ENCODE measurements at places on chromosomes 7 and 10.
A peak's percentile ranks its signal among the peaks of the same experiment; 100 is the strongest.

GRCh38 chr10:121921238-121921931 lies 6.4 kb downstream of the ATE1 start:
- no peak for DNase-seq

DNA sequence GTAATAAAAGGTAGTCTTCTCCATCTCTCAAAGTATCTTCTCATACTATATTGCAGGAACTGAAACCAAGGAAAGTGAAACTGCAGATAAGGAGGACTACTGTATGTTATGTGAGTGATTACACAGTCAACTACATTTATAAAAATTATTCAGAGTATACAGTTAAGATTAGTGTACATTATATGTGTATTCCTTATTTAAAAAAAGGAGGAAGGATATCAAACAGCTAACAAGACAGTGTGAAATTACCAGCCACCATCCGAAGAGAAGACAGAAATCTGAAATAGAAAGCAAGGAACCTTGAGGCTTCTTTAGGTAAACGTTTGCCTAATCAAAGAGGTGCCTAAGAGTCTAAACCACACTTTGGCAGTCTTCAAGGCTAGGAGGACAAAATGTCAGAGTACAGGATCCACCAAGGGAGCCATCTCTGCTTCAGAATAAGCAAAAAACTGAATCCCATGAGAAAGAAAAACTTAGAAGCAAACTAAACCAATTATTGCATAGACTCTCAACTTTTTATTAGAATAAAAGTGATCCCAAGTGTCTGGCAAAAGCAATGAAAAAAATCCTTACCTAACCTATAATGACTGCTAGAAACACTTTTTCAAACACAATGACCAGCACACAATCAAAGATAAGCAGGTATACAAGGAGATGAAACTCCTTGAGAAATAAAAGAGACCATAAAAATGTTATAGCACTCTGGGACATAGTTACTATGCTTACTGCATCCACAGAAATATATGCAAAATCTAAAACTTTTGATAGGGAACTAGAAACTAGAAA lies 6.4 kb downstream of the USP6NL start:
- no peak for DNase-seq

GRCh38 chr7:132239422-132239994 lies 336.8 kb downstream of the PLXNA4 start:
- DNase-seq, result no peak

DNA sequence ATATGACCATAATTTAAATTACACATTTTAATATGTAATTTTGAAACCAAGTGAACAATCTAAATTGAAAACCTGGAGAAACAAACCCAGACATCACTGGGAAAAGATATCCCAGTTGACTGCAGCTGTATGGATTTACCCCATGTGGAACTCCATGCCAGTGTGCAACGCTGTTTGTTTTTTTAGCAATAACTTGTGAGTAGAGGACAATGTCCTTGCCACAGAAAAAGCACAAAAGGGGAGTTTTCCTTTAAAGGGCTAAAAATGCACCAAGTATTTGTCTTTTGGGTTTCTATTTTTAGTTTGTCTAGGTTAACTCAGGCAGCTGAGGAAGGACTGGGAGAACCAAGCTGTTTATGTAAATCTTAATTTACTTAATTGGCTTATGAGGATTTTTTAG lies 15.1 kb upstream of the COL17A1 start:
- DNase-seq, result no peak

DNA sequence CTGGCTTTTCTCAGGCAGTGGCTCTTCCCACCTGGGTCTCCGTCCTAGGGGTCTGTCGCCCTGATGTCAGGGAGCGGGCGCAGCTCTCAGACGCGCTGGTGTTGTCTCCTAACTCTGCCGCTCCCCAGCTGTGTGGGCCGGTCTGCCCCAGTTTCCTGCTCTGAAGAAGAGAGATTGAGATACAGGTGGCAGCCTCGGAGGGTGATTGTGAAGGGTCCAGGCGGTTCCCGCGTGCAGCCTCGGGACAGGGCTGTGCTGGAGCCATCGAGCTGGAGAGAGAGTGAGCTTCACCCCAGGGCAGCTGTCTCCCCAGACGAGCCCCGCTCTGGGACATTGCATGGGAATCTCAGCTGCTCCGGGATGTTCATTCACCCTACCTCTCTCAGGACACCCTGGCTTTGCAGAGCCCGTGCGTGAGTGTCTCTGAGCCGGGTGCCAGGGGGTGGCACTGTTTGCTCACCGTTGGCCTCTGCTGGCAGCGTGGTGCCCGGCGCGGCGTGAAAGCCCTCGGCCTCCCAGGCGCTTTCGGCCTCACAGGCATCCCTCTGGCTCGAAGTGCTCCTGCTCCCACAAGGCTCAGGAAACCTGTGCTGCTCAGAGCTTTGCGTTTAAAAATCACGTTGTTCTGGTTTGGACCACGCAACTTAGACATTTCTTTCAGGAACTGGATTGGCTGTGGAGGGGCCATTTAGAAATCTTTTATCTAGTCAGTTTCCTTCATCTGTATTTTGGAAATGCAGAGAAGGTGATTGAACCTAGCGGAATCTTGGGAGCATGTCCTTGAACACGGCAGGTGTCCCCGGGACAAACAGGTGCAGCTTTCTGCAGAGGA lies 33.8 kb upstream of the ZFAND2A start:
- DNase-seq, result peak; percentile 63

GRCh38 chr7:121334875-121335648 lies 6.3 kb downstream of the WNT16 start:
- DNase-seq, result no peak

DNA sequence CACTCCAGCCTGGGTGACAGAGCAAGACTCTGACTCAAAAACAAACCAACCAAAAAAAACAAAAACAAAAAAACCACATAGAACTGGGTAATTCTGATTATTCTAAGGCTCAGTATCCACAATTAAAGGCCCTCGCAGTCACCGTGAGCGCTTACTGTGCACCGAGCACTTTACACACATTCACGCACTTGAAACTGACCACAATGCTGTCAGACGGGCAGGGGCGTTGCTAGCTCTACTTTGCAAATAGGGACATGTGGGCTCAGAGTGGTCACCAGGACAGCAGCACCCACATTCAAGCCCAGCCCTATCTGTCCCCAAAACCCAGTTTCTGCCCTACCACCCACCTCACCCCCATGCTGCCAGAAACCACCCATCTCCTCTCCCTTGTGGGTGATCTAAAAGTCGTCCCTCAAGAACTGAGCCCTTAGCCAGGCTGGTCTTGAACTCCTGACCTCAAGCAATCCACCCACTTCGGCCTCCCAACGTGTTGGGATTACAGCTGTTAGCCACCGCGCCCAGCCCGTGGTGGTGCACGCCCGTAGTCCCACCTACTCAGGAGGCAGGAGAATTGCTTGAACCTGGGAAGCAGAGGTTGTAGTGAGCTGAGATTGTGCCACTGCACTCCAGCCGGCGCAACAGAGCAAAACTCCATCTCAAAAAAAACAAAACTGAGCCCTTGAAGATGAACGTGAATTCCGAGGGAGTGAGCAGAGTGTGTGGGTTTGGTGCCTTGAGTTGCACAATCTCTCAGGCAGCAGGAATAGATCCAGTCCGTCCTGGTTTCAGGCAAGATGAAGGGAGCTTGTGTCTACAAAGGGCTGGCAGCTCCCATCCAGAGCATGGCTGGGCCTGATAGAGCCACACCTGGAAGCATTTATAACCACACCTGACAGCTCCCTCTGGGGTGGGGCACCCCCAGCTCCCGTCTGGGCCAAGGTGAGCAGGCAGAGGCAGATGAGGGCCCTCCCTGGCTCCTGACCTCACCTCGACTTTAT lies 5.4 kb upstream of the HSPB1 start:
- DNase-seq, result no peak

DNA sequence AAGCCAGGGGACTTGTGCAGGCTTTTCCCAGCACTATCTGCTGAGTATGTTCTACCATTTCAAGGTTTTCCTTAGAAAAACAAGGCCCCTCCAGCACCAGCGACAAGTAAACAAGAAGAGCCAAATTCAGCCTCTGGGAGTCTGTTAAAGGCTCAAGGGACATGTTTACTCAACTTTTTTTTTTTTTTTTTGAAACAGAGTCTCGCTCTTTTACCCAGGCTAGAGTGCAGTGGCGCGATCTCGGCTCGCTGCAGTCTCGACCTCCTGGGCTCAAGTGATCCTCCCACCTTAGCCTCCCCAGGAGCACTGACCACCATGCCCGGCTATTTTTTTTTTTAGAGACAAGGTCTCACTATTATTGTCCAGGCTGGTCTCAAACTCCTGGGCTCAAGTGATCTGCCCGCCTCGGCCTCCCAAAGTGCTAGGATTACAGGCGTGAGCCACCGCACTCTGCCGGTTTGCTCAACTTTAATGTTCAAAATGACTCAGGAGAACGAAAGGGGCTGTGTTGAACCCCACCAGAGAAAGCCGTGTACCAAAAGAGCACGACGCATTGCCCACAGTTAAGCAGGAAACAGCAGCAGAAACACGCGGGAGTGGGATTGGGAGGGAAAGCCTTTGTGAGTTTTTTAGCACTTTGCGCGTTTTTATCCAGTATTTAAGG lies 772 bp downstream of the PRDX3 start:
- DNase-seq, result peak; percentile 10

GRCh38 chr7:151631953-151632749 lies 112.5 kb upstream of the RHEB start:
- no peak for DNase-seq

GRCh38 chr10:17263580-17263979 lies 35.5 kb downstream of the VIM start:
- DNase-seq, result no peak

GRCh38 chr10:22324413-22324812 lies 3.5 kb downstream of the BMI1 start:
- DNase-seq, result peak; percentile 20

DNA sequence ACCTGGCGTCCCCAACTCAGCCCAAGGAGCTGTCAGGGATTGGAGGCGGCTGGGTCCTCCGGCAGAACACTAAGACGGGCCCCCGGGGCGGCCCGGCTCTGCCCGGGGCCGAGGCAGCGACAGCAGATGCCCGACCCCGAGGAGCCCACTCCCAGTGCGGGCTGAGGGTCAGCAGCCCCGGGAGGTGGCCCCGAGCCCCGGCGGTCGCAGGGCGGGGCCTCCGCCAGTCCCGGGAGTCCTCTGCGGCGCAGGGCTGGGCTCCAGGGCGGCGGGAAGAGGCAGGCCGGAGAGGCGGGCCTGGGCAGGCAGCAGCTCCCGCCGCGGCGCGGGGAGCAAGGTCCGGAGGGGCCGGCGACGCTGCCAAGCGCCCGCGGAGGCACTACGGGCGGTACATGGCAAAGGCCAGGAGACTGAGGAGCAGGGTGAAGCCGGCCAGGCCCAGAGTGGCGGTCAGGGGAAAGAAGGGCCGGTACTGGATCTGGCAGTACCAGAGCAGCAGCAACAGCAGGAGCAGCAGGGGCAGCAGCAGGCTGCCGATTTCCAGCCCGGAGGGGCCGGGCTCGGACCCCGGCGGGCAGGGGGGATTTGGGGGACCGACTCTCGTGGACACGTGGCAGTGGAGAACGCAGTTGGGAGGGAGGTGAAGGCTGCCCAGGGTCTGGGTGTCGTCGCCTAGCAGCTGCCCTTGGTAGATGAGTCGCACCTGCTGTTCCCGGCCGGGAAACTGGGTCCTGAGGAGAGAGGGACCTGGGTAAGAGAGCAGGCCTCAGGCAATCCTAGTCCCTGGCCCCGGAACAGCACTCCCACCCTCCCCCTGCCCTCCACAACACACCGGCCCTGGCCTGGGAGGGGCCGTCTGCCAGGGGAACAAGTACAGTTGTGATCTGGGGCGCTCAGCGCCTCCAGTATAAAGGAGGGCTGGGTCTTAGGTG lies 827 bp upstream of the FASTK start:
- DNase-seq, result no peak

- no peak for DNase-seq
These were observed 1027.8 kb upstream of the PHF14 start for GRCh38 chr7:9945857-9946256.

DNA sequence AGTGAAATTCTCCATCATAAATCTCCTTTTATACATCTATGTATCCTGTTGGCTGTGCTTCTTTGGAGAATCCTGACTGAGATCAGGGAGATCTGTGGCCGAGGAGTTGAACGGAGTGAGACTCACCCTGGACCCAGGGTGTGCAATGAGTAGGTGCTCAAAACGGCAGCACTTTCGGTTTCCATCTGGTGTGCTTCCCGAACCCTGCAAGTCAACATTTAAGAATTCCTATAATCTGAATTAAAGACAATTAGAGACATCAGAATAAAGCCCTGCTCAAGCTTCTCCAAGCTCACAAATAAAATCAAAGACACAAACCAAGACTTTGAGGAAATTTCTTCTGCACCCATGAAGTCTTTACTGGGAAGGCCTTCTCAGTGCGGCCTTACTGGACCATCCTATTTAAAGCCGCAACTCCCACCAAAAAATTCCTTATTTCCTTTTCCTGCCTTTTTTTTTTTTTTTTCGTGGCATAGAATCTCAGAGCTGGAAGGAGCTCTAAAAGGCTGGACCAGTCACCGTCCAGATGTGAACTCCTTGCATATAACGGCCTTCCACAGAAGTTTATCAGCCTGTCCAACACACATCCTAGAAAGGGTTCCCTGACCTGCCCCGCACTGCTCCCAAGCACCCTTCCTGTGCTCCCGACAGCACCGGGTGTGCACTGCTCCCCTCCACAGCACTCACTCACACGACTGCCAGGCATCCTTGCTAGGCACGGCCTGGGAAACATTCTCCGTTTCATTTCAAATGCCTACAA lies 29.7 kb downstream of the GNA12 start:
- no peak for DNase-seq

DNA sequence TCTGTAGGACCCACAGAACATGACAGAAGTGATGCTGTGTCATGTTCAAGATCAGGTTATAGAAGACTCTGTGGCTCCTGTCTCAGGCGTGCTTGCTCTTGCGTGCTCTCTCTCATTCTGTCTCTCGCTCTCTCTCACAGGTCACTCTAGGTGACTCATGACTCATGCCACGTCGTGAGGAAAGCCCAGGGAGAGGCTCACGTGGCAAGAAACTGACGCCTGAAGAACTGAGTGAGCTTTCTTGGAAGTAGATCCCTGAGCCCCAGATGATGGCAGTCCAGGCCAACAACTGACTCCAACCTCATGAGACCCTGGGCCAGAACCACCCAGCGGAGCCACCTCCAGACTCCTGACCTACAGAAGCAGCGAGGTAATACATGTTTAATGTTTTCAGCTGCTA lies 103.3 kb downstream of the DNMBP start:
- DNase-seq, result no peak

- no peak for DNase-seq
These were observed 17.0 kb downstream of the CPA4 start for GRCh38 chr7:130309986-130310385.

GRCh38 chr10:99535764-99536337 lies 3.1 kb downstream of the NKX2-3 start:
- DNase-seq, result peak; percentile 82

GRCh38 chr7:116740755-116741462 lies 68.9 kb downstream of the MET start:
- no peak for DNase-seq

DNA sequence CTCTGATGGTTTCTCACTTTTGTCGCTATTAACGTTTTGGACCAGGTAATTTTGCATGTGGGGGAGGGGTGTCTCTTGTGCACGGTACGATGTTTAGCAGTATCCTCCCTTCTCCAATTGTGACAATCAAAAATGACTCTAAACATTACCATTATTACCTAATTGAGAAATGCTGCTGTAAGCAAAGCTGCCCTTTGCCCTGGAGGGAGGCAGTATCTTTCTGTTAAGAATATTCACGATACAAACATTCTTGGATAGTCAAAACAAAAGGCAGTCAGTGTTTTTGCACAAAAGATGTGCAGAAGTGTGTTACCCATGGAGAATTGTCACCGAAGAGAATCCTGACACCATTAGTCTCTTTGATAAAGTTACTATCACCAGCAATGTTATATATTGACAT lies 9.6 kb downstream of the MALSU1 start:
- no peak for DNase-seq

GRCh38 chr10:89829887-89830269 lies 128.5 kb downstream of the KIF20B start:
- DNase-seq, result no peak
